ENCODE measurements at places on chromosomes 5 and 9. TPM values are rescaled to one million over a fixed set of nuclear protein-coding genes. Genes with fewer than 3 reads are reported as not detected.

DNA sequence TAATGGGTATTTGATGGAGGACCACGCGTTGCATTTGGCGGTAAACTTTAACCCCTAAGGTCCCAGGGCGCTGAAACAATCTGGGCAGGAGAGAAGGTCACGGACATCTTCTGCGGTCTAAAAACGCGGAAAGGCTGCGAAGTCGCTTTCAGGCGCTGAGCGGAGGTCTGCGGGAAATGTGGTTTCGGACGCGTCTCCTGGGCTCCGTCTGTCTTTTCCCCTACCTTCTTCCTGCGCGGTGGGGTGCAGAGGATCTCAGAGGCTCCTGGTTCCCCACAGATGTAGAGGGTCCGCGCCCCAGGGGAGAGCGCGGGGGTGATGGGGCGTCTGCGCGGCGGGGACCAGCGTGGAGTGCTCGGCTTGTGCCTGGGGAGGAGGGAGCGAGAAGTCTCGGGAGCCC, 58.4 kb downstream of the ZNF510 start:
- no peak for DNase-seq

DNA sequence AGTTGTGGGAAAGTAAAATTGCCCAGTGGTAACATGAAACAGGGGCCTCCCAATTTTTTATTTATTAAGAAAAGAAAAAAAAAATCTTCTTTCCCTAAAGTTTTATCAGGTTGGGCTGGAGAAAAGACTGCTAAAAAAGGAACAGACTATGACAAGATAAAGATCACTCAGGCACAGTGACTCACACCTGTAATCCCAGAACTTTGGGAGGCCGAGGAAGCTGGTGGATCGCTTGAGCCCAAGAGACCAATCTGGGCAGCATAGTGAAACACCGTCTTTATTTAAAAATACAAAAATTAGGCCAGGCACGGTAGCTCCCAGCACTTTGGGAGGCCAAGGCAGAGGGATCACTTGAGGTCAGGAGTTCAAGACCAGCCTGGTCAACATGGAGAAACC, 312.5 kb downstream of the CETN3 start:
- no peak for DNase-seq

GNA14 gene
- total RNA-seq, result not detected

- no peak for DNase-seq
Observed at GRCh38 chr5:74095871-74096270, 469.9 kb downstream of the ARHGEF28 start.

All from neural crest cell (in vitro differentiated cells).